ENCODE measurements at places on chromosomes 13 and 19.

DNA sequence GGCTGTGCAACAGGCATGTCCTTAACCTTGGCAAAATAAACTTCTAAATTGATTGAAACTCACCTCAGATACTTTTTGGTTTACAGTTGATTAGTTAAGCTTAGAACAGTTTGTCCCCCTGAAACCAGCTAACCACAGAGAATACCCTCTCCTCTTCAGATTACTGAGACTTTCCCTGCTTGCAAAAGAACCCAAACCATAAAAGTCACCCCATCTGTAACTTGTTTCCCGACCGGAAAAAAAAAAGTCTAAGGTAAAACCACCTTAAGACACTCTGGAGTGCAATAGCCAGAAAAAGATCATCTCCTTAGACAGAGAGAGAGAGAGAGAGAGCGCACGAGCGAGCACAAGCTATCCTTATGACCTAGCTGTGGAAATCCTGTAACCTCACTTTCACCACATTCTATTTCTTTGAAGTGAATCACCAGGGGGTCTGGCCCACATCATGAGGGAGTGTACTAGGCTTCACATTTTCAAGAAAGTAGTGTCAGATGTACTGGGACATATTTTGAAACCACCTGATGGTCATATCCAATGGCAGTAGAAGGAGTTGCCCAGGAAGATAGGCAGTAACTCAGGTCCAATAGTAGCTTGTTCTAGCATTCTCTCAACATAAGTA, 11.1 kb upstream of the GTF2F2 start:
- peak; percentile 58 for DNase-seq

- no peak for DNase-seq
Measured at GRCh38 chr13:97548138-97548537, 114.2 kb downstream of the RAP2A start.

GRCh38 chr19:55344444-55344843, 4.8 kb downstream of the KMT5C start:
- DNase-seq, result no peak

DNA sequence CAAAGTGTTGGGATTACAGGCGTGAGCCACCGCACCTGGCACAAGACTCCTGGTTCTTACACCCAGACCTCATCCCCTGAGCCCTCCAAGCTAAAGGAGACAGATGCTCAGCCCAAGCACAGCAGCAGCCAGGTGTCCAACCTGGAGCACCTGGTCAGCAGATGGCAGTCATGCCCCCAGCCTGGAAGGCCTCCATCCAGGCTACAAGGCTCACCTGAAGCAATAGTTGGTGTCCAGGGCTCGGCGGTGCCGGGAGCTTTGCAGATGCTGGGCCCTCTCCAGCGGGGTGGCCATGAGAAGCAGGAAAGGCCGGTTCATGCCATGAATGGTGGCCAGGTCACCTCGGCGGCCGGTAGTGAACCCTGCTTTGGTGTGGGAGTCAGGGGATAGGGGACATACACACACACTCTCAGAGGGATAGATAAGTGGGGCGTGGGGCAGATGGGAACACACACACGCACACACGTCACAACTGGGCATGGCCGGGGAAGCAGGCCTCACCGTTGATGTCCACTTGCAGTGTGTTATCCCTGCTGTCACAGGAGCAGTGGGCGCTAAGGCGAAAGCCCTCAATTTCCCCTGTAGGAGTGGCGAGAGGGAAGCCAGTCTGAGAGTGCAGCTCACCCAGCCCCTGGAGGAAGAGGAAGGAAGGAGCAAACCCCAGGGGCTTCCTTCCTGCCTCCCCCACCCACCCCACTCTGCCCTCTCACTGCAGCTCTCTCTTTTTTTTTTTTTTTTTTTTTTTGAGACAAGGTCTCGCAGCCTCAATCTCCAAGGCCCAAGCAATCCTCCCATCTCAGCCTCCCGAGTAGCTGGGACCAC, 11.8 kb downstream of the TGFB1 start:
- DNase-seq, result no peak

DNA sequence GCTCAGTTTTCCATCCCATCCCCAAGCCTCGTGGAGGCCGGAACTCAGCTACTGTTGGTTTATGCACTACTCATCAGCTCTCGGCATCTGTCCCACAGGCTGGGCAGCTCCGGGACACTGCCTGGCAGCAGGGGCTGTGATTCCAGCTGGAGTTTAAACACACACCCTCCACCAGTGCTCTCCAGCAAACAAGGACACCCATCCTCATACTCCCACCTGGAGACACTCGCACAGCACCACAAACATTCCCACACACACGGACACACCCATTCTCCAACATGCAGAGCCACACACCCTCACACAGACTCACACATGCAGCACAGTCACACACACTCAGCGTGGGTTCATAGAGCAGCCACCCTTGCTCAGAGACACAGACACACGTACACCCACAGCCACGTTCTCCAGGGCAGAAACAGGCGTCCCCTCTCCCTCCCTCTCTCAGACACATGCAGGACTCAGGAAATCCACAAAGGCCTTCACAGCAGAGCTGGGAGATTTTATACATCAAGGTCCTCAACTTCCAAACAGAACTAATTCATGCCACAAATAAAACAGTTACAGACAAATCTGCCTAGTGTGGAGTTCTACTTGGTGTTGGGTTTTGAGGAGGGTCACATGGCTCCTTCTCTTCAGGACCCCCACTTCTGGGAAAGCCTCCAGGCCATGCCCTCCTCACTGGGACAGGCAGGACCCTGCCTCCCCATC, 785.4 kb downstream of the UQCRFS1 start:
- DNase-seq, result no peak

DNA sequence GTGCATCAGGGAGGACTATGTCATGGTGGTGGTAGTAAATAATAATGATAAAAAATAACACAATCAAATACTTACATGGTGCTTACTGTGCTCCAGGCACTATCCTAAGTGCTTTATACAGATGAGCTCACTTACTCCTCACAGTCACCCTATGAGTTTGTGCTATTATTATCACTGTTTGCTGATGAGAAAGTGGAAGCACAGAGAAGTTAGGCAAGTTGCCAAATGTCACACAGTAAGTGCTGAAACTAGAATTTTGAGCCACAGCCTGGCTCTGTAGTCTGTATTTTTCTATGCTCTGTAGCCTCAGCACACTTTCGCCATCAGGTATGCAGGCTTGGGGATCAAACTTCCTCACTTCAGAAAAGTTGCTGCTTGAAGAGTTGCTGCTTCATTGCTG, 46.6 kb downstream of the HTR2A start:
- DNase-seq, result no peak

DNA sequence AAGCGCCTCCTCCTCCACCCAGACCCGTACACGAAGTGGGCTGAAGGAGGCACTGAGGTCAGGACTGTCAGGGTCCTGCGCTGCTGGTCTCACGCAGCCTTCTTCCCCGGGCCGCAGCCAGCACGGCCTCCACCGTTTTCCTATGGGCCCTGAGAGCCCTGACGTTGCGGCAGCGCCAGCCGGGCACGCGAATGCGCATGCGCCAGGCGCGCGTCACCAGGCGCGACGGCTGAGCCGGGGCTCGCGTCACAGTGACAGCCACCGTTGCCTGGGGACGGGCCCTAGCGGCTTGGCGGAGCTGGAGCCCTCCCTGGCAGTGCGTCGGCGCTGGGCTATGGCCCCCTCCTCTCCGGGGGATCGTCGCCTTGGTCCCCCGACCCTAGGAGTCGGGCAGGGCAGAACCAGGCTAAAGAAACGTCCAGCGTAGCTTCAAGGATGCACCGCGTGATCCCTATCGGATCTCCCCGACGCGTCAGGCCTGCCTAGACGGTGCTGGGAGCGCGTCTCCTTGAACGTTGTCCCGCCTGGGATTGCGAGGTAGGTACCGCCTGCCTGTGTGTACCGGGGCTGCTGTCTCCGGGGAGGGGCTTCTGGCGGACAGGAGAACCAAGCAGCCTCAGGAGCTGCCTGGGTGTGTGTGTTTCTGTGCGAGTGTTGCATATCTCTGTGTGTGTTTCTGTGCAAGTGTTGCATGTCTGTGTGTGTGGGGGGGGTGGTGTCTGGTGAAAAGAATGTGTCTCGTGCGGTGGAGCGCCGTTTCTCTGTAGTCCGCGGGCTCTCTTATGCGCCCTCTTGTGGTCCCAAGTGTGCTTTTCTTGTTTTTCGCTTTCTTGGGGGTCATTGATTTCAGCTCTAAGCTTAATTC, 43.2 kb downstream of the ZNF571 start:
- peak; percentile 34 for DNase-seq

GRCh38 chr13:31996601-31997000, 35.0 kb upstream of the FRY start:
- DNase-seq, result no peak

DNA sequence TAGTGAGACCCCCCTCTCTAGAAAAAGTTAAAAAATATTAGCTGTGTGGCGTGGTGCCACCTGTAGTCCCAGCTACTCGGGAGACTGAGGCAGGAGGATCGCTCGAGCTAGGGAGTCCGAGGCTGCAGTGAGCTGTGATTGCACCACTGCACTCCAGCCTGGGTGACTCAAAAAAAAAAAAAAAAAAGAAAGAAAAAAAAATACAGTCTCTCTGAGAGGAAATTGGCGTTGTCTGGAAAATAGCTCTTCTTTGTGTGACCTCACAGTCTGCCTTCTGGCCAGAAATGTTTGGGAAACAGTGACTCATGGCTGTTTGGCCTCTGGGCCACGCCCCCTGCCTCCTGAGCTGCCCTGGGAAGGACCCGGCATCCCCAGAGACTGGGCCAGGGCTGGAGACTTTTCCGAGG, 10.7 kb downstream of the MARCHF2 start:
- peak; percentile 83 for DNase-seq

DNA sequence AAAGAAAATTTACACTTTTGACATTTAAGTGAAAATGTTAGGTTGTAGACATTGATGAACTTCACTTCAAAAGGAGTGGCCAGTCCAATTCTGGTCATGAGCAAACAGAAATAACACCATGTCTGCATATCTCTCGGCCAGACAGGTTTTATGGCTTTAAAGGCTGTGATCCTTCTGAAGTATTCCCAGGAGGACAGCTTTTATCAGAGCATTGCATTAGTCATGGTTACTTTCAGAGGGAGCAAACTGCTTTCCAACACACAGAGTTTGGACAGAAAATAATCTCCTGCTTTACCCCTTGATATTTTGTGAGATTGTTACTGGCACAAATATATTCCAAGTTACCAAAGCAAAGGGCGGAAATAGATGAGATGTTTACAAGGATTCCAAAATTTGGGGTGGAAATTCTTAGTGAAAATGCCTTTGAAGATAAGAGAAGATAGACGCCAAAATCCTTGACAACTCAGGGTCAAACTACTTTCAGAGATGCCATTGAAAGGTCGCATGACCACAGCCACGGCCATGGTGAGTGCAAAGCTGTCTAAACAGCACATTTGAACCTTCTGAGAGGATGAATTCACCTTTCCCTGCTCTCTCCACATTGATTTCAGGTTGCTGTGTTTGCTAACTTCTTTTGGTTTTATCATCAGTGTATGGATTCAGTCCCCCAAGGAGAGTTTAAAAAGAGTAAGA, 584.5 kb upstream of the SGCG start:
- DNase-seq, result no peak

DNA sequence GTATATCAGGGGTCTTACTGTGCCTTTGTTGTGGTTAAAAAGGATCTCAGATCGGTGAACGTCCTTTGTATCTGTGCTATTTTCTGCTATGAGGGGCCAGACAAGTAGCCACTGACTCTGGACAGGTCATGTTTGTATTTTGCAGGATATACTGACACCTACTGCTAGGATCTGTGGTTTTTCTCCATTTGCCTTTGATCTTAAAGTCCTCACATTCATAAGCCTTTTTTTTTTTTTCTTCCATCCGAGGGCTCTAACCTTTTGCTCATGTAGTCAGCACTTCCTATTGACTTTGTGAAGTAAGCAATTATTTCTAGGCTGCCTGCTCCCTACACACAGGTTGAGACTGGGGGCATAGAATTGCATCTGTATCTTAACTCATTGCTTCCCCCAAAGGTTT, 106.2 kb downstream of the SLITRK5 start:
- DNase-seq, result peak; percentile 4

DNA sequence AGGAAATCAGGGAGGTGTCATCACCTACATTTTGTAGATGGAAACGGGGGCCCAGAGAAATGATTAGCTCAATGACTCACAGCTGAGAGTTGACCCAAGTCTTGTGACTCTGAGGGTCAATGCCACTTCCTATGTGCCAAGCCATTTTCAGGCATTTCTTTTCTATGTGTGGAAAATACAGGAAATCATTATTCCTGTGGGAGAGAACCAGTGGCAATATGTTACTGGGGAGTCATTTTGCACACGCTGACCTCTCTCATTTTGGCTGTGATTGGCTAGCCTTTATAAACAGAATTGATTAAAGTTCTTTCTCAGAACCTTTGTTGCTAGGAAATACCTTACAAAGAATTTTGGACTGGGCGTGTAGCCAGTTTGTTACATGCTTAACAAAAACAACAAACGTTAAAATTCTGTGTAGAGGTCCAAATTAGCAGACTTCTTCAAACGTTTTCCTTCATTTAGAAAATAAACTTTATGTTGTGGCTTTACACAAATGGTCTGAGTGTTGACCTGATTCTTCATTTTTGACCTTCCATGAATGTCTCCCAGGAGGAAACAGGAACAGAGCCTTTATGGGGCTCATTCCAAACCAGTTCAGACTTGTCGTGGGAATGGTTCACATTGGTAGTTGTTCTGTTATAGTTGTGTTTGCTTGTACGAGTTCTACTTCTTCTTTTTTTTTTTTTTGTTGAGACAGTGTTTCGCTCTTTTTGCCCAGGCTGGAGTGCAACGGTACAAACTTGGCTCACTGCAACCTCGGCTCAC, 11.4 kb downstream of the PCCA start:
- DNase-seq, result no peak

DNA sequence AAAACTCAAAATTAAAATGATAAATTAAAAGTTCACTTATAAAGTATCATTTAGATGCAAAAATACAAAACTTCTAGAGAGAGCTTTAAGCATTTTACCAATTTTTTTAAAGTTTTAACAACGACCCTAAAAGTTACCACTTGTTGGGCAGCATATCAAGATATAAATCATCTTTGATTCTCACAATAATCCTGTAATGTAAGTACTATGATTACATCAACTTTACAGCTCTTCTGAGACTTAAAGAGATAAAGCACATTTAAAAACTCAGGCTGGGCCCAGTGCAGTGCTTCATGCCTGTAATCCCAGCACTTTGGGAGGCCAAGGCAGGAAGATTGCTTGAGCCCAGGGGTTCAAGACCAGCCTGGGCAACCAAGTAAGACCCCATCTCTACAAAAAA, 202.7 kb upstream of the GPC6 start:
- DNase-seq, result no peak

DNA sequence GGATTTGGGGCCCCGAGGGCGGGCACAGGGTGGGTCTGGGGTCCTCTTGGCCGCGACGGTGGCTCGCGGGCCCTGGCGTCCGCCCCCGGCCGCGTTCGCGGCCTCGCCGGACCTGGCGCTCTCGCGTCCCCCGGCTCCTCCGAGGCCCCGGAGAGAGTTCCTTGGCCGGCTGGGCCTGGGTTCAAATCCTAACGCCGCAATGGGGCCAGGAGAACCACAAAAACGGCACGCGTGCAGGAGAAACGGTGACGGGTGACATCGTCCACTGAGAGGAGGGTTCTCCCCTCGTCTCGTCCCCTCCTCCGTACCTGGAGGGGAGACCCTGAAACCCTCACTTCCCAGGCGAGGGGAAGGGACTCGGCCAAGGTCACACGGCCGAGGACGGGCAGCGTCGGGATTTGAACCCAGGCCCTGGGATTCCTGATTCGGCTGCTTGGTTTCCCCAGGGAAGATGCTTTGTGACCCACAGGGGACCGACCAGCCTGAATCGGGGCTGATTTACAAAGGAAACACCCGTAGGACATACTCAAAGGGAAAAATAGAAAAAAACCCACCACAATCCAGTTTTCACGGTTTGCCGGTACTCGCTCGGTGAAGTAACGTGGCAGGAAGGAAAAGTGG, 624 bp downstream of the SAFB start:
- DNase-seq, result no peak

GRCh38 chr13:95220611-95221010, 80.6 kb downstream of the ABCC4 start:
- no peak for DNase-seq

Measured in skeletal muscle cell (primary cell).